Mesendoderm (in vitro differentiated cells): ENCODE measurements at places on chromosomes 4 and X.

GRCh38 chrX:1537031-1537715, at the start of gene P2RY8:
TSS of gene P2RY8 (minus strand) at chrX:1537185. CDS start at chrX:1466558, 70,627 bp downstream.
- no peaks in the 10 kb centered on the region for H3K36me3 ChIP-seq
- no peak within 1 kb of the TSS for H3K27ac ChIP-seq
- DNase-seq: no peak
- H3K27me3 ChIP-seq: no peaks in the 10 kb centered on the region

GRCh38 chr4:18518098-18518497, 496.5 kb upstream of the LCORL start:
- H3K27ac ChIP-seq: no peak overlapping the region
- no peaks in the 10 kb centered on the region for H3K36me3 ChIP-seq
- peak; percentile 14 for DNase-seq
- no peaks in the 10 kb centered on the region for H3K4me1 ChIP-seq

DNA sequence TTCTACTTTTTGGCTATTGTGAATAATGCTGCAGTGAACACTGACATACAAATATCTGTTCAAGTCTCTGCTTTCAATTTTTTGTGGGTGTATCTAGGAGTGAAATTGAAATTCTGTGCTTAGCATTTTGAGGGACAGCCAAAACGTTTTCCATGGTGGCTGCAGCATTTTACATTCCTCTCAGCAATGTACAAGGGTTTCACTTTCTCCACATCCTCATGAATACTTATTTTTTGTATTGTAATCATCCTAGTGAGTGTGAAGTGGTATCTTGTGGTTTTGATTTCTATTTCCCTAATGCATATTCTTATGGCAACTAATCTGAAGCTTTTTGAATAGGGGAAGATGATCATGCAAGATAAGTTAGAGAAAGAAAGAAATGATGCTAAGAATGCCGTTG, 40.3 kb downstream of the HSPA4L start:
- no peaks in the 10 kb centered on the region for H3K27me3 ChIP-seq
- no peak overlapping the region for H3K27ac ChIP-seq
- DNase-seq: no peak
- H3K36me3 ChIP-seq: no peaks in the 10 kb centered on the region
- no peak overlapping the region for H3K4me3 ChIP-seq

- no peaks in the 10 kb centered on the region for H3K27me3 ChIP-seq
- no peak overlapping the region for H3K4me3 ChIP-seq
- no peaks in the 10 kb centered on the region for H3K4me1 ChIP-seq
- H3K27ac ChIP-seq: no peak overlapping the region
Measured at GRCh38 chr4:48509543-48509942, 19.5 kb downstream of the ZAR1 start.

DNA sequence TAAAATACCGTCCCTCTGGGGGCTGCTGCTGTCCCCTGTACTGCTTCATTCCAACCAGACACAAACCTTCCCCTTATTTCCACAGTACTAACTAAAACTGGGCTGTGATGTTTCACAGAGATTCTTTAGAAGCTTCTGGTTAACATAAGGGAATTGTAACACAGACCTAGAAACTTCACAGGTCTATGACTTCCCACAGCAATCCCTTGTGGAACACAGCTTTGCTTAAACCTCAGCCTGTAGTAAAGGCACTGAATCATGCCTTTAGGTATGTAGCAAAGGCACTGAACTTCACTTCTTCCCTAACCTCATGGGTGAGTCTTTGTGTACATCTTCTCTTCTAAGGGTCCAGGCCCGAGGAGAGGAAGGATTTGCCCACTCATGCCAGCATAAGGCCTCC, 49.4 kb downstream of the SPINK2 start:
- H3K27me3 ChIP-seq: no peaks in the 10 kb centered on the region
- no peaks in the 10 kb centered on the region for H3K36me3 ChIP-seq
- no peak for DNase-seq
- no peaks in the 10 kb centered on the region for H3K4me1 ChIP-seq
- H3K4me3 ChIP-seq: no peak overlapping the region
- no peak overlapping the region for H3K27ac ChIP-seq

DNA sequence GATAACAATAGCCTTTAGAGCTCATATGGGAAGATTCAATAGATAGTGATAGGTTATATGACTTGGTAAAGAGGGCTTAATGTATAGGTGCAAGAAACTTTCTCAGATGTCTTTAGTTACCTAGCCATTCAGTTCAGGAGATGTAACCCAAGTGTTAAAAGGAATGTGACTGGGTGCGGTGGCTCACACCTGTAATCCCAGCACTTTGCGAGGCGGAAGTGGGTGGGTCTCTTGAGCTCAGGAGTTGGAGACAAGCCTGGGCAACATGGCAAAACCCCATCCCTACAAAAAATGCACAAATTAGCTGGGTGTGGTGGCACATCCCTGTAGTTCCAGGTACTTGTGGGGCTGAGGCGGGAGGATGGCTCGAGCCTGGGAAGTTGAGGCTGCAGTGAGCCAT, 7.9 kb downstream of the TET2 start:
- H3K36me3 ChIP-seq: no peaks in the 10 kb centered on the region
- H3K27me3 ChIP-seq: no peaks in the 10 kb centered on the region
- no peak overlapping the region for H3K27ac ChIP-seq
- no peak overlapping the region for H3K4me3 ChIP-seq
- H3K4me1 ChIP-seq: no peaks in the 10 kb centered on the region
- DNase-seq: peak; percentile 16

- no peaks in the 10 kb centered on the region for H3K27me3 ChIP-seq
- no peak for DNase-seq
- no peaks in the 10 kb centered on the region for H3K36me3 ChIP-seq
- H3K4me1 ChIP-seq: no peaks in the 10 kb centered on the region
- H3K4me3 ChIP-seq: no peak overlapping the region
- no peak overlapping the region for H3K27ac ChIP-seq
Measured at GRCh38 chrX:38606821-38607220, 45.5 kb downstream of the TSPAN7 start.

DNA sequence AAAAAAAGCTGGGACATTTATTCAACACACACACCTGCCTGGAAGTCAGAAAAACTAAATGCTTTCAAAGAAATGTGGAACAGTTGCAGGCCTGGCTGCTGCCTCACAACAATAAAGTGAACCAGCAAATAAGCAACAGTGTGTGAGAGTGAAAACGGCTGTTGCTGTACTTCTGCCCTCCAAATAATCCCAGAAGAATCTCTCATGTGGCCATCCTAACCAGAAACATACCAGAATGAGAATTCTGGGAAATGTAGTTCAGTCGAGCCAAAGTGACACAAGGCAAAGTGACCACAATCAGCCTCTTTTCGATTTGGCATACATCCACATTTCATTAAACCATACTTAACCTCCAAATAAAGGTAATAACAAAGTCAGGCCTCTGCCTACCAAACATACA, 204.5 kb downstream of the SLC7A11 start:
- no peaks in the 10 kb centered on the region for H3K27me3 ChIP-seq
- H3K4me3 ChIP-seq: no peak overlapping the region
- DNase-seq: no peak
- H3K36me3 ChIP-seq: no peaks in the 10 kb centered on the region
